ENCODE measurements at places on chromosomes 6 and 20.

GRCh38 chr6:111098597-111098996 lies 11.3 kb downstream of the SLC16A10 start:
- no peak for DNase-seq

DNA sequence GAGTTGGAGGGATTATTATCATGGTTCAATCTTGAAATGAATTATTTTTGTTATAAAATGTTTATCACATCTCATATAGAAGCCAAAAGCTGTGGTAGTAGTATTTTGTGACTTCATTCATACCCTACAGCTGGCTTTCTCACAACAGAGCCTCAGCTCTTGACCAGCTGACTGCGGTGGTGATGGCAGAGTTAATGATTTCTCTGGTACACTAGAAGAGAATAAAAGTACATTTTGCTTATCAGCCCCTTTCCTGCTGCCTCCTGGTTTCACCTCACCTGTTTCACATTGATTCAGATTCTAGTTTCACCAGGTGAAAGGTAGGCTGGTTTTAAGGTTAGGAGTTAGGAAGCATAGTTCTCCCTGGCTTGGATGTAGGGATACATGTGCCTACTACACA lies 55.7 kb downstream of the AFG1L start:
- no peak for DNase-seq

GRCh38 chr6:125481056-125481455 lies 179.3 kb upstream of the HDDC2 start:
- DNase-seq, result no peak

DNA sequence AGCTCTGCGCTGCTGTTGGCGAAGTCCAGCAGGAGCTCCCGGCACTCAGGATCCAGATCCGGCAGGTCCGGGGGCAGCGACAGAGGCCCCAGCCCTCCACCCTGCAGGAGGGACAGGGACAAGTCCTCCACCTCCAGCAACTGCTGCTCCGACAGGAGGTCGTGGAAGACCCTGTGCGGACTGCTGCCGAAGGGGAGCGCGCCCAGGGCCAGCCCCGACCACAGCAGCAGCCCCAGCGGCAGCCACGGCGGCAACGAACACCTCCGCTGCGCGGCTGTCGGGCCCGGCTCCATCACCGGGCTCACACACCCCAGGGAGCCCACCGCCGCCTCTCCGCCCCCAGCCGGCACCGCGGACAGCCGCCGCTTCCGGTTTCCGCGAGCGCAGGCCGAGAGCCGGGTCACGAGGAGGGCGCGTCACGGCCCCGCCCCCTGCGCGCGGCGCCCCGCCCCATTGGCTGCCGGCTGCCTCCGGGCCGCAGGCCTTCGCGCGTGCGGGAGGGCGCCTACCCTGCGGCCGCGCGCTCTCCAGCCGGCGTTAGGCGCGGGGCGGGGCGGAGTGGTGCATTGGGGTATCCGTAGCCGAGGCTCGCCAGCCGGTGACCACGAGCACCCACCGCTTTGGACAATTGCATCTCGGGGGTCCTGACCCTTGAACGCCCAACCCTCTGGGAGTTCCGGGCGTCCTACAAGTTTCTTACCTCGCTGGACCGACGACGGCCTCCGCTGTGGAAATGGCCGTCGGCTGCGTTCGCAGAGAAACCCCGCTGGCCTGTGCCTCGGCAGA lies at the start of gene OSTM1:
TSS of gene OSTM1 (minus strand) at position 383 of the 786 bp plus-strand sequence. CDS start at position 293, 90 bp downstream.
- DNase-seq, result peak; percentile 29

DNA sequence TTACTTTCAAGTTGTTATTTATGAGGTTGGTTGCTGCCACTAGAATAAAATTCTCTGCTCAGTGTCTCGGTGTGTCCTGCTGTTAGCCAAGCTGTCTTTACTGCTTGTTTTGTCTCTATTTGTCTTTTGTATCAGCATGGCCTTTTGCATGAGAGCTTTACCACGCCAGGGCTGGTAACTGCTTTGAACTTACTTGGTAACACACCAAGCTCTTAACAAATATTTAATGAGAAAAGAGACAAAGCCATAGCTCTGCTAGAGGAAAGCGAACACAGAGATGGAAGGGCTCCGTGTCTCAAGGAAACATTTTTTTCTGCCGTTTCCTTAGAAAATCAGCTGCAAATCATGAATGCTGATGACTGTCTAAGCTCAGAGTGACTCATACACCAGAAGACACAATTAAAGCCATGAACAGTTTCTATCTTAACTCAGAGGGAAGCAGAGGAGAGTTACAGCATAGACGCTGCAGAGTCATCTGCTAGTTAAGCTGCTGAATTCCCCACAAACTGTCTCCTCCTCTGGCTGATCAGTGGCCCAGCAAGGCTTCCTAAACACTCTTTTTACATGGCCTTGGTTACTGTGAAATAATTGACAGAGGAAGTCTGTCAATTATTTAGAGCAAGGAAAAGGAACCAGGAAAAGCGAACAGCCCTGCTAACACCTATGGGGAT lies 44.8 kb downstream of the AGPAT4 start:
- DNase-seq, result no peak

DNA sequence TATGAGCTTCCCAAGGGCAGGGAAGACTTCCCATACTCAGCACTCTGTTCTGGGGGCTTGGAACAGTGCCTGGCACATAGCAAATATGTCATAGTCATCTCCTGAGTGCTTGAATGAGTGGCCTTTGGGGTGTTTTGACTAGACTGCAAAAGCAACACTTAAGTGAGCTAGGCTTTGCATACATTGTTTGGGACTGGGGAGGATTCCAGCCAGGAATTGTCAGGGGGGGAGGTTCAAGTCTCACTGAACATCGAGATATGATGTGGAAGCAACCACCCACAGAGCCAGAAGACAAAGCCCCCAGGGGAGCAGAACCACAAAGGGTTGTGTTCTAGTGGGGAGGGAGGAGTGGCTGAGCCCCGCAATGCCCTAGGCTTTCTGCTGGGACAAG lies 98.4 kb downstream of the SYCP2 start:
- DNase-seq, result no peak

DNA sequence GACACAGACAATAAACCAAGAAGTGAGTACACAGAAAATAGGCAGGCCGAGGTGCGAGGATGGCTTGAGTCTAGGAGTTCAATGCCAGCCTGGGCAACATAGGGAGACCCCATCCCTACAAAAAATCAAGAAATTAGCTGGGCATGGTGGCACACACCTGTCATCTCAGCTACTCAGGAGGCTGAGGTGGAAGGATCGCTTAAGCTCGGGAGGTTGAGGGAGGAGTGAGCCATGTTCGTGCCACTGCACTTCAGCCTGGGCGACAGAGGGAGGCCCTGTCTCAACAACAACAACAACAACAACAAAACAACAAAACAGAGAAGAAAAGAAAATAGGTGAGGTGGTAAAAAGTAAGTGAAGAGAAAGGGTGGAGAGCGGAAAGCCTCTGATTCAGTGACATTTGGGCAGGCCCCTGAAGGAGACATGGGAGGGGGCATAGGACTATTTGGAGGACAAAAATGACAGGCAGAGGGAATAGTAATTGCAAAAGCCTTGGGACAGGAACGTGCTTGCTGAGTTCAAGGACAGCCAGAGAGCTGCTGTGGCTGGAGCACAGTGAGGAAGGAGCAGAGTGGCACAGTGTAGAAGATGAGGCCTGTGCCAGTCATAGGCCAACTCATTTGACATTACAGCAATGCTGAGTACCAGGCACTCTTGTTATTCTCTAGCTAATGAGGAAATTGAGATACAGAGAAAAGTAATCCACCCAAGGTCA lies 160.6 kb downstream of the VEGFA start:
- no peak for DNase-seq

- DNase-seq, result no peak
These were observed 3.9 kb upstream of the PHF20 start for GRCh38 chr20:35767683-35768481.

DNA sequence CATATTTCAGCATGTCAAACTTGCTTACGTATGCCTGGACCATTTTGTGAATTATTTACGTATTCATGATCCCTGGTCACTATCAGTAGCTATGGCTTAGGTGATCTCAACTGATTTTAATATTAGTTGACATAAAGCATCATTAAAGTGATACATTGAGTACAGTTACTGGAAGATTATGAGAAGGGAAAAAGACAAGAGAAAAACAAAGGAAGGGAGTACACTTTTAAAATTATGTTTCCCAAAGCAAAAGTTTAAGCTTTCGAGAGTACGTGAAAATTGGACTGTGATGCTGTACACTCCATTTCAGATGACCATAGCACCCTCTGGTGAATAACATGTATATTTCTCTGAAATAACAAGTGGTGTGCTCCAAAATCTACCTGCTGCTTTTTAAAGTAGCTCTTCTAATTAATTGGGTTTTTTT lies 215.0 kb upstream of the HSF2 start:
- no peak for DNase-seq

GRCh38 chr6:123716506-123716905 lies 79.8 kb upstream of the TRDN start:
- DNase-seq, result no peak

DNA sequence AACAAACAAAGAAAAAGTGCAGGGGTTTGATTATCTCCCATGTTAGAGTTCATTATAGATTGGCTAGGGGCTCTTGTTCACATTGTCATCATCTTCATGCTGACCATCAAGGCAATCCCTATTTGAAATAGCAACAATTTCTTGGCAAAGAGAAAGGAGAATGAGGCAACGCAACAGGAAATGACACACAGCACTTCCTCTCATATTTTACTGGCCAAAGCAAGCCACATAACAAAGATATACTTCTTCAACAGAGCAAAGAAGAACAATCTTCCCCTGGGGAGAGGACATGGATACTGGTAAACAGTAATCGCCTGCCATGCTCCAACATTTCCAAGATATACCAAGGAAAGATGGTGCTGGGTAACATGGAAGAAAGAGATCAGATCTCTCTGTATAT lies 29.8 kb downstream of the EPM2A start:
- DNase-seq, result no peak

DNA sequence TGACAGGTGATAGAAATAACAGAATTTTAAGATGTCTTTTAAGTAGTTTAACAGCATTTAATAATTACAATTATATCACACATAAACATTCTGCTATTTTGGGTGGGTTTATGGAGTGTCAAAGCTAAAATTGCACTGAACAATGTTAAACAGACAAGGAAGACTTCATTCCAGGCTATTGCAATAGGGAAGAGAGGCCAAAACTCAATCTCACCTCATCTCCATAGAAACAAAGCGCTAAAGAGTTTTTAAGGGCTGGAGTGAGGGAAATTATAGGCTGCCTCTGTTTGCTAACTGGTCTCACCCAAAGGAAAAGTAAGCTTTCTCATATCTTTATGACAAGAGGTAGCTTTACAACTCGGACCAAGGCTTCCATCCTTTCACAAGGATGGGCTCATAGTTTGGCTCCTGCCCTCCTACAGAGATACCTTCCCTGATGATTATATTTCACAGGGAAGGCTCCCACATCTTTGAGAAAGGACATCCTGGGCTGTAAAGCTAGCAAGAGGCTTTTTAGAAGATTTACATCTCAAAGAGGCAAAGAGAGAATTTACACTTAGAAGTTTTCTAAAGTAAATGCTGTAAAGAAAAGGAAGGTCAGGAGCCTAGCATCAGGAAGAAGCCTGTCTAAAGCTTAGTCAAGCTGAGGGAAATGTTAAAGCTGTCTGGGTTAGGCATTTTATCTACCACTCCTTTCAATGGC lies 350.2 kb upstream of the IMPG1 start:
- no peak for DNase-seq

- no peak for DNase-seq
These were observed 196.0 kb downstream of the MAFB start for GRCh38 chr20:40493071-40493470.

GRCh38 chr6:119237177-119237715 lies 112.3 kb downstream of the MAN1A1 start:
- no peak for DNase-seq

GRCh38 chr6:24255676-24256075 lies 102.2 kb downstream of the DCDC2 start:
- no peak for DNase-seq

GRCh38 chr6:26536571-26537159 lies 1.5 kb upstream of the HMGN4 start:
- DNase-seq, result no peak

- DNase-seq, result no peak
These were observed 98.6 kb downstream of the DACT2 start for GRCh38 chr6:168221000-168221399.

- no peak for DNase-seq
These were observed 704.9 kb upstream of the CITED2 start for GRCh38 chr6:140079328-140079727.

DNA sequence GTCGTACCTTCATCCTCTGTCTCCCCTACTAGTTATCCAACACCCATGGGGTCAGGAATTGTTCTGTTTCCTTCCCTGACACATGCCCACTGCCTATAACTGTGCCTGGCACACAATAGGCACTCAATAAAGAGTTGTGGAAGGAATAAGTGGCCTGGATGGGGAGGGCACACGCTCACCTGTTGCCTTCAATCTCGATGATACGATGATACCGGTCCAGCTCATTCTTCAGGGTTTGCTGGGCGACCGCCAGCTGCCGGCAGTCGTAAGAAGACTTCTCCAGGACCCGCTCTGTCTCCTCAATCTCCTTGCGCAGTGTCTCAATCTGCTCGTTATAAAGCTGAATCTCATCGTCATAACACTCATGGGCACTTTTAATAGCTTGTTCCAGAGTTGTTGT lies 32.5 kb downstream of the BFSP1 start:
- no peak for DNase-seq

- DNase-seq, result no peak
These were observed 756.9 kb downstream of the TFAP2A start for GRCh38 chr6:9657994-9658393.

GRCh38 chr6:1657116-1657770 lies 47.5 kb downstream of the FOXC1 start:
- DNase-seq, result no peak

DNA sequence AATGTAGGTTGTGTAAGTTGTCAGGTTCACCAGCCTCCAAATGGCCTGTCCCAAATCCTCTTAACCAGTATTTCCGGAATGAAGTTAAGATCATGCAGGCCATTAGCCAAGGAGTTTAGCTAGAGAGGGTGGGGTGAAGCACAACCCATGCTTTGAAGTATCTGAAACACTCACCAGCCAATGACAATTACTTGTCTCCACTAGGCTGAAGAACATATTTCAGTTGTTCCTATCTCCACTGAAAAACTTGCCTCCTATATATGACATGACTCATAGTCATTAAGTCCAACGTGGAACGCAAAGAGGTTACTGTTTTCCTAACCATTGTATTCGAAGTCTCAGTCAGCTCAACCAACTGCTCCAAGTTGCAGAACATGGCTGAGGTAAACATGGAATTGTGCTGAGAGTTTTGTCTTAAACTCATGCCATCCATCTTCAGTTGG lies 37.4 kb upstream of the TNFAIP3 start:
- no peak for DNase-seq

- no peak for DNase-seq
These were observed 209.9 kb downstream of the LY86 start for GRCh38 chr6:6798448-6798860.

- DNase-seq, result no peak
These were observed 123.0 kb downstream of the SLC16A10 start for GRCh38 chr6:111210194-111210728.
